Mesenchymal stem cell (in vitro differentiated cells and primary cell): ENCODE measurements at places on chromosomes 5 and 9.

- peak; percentile 68 for DNase-seq
These were observed 3.6 kb upstream of the NKX2-5 start for GRCh38 chr5:173238312-173239232.

GRCh38 chr9:124320062-124320973 is 62.6 kb downstream of the NEK6 start:
- DNase-seq: peak; percentile 64

GRCh38 chr9:83066771-83067170 is 3.8 kb upstream of the RASEF start:
- DNase-seq: peak; percentile 86

DNA sequence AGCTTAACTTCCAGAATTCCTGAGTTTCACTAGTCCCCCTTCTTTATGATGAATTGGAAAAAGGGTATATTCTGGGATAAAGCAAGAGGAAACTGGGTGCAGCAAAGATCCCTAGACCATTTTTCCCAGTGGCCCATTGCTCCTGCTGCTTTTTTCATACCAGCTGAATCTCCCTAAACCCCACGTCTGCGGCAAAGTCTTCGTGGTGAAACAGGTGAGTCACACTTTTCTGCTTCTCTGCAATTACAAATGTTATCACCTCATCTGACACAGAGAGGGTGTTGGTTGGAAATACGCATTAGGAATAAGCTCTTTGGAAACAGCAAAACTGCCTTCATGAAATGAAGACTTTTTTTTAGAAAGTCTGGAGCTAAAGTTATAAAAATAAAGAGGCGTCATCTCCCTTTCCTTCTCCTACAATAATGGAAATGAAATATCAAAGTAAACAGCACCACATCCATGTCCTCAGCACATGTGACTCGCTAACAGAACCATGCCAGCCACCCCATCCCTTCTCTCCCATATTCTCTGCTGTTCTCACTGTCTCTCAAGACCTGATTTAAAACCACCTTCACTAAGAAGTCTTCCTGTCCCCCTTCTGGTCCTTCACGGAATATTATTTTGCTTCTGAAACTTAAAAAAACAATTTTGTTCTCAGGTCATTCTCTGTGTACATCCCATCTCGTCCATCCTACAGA is 39.5 kb upstream of the GLRX start:
- DNase-seq: peak; percentile 86

DNA sequence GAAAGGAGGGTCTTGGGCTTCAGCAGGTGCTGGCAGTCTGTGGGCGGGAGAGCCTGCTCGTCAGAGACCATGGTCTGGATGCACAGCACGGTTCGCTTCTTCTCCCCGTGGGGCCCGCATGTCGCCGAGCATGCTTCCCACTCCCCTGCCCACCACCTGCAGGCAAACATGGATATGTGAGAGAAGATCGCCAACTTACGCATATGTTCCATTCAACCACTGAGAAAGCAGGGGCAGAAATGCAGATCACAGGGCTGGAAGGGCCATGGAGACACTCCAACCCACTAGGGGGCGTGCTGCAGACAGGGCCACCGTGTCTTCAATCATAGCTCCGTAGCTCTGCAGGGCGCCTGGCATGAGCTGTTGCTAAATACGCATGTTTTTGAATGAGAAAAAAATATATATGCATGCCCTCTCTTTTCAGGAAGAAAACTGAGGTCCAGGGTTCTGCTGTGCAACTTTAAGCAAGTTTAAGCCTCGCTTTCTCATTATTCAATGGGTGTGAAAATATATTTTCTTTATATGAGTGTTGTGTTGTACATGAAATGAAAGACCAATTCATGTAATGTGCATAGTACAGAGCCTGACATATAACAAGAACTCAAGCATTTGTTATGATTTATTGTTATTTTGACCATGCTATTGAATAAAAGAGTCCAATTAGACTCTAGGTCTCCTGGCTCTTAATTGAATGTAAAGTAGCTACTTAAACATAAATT is 148.0 kb downstream of the TARS1 start:
- DNase-seq: no peak

DNA sequence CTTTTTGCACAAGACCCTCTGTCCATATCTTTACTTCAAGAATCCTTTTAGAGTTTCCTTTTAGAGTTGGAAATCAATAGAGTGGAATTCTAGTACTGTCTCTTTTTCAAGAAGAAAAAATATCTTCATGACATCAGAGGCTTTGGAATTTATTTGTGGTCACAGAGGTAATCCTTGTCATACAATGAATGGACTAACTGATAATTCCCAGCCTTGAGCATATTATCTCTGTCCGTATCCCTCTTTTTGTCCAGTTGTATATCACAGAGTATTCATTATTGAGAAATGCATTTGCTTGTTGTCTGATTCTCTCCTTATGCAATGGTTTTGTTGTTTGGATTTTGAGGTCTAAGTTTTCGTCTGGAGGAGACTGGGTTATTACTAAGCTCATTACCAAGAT is 82.0 kb upstream of the HAPLN1 start:
- peak; percentile 49 for DNase-seq

GRCh38 chr5:110846398-110847001 is 107.7 kb downstream of the SLC25A46 start:
- no peak for DNase-seq

DNA sequence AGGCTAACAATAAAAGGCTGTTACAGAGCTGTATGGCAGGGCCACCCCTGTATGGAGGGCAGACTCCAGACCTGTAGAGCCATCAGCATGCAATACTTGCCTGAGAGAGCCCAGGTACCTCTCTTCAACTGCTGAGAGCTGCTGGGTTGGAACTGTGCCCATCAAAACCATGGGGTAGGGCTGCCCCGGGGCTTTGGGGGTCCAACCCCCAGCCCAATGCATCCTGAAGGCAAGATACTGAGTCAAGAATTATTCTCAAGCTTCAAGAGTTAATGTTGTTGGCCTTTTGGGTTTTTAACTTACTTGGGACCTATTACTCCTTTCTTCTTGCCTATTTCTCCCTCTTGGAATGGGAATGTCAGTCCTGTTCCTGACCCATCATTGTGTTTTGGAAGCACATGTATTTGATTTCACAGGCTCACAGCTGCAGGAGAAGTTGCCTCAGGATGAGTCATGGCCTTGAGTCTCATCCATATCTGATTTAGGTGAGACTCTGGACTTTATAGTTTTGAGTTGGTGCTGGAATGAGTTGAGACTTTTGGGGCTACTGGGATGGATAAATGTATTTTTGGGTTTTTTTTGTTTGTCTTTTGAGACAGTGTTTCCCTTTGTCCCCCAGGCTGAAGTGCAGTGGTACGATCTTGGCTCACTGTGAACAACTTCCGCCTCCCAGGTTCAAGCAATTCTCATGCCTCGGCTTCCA is 21.0 kb upstream of the CDK7 start:
- peak; percentile 17 for DNase-seq

DNA sequence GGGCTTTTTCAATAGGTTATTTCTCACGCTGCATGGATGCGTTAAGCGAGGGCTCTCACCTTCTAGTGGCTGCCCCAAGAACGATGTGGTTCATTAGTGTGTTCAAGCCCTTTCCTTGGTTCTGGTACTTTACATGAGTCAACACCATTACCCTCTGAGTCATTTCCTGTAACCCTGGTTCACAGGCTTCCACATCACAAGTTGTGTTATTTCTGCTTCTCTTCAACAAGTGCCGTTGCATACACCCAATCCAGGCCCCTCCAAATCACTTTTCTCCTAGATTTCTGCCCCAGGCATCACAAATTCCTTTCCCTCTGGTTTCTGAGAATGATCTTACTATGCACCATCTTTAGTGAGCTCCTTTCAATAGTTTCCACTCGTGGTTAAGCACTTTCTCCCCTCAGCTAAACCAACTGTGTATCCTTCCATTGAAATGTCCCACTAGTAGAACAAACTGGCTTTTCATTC is 69.5 kb upstream of the RAD23B start:
- DNase-seq: peak; percentile 98

- DNase-seq: no peak
These were observed 83.0 kb downstream of the APBA1 start for GRCh38 chr9:69589156-69589555.

DNA sequence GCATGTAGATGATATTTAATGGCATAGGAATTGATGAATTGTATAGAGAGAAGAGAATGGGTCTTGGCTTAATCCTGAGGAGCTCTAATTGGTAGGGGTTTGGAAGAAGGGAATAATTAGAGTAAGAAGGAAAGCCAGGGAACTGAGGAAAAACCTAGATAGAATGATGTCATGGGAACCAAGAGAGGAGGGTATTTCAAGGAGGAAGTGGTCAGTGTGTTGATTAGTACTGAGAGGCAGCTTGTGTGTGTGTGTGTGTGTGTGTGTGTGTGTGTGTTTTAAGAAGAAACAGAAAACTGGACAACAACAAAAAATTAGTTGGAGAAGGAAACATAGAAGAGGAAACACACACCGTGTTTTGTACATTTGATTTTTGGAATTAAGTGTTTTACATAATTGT is 42.8 kb downstream of the MAST4 start:
- peak; percentile 52 for DNase-seq

DNA sequence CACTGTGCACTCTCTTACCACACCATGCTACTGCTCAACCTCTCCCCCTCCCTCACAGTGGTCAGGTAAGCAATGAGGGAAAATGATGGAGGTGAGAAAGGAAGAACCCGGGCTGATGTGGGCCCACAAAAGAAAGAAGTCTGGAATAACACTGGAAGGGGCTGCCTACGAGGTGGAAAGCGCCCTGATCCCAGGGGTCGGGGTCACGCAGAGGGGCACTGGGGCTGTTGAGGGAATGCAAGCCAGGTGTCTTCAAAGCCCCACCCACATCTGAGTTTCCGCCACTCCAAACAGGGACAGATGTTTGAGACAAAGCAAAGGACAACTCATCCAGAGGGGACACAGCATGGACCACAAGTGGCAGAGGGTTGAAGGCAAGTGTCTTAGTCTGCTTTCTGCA is 4.2 kb downstream of the TNIP1 start:
- no peak for DNase-seq

- no peak for DNase-seq
These were observed 202.0 kb upstream of the CDH6 start for GRCh38 chr5:30991462-30991861.

- DNase-seq: no peak
These were observed 16.4 kb downstream of the RETREG1 start for GRCh38 chr5:16600397-16600796.

DNA sequence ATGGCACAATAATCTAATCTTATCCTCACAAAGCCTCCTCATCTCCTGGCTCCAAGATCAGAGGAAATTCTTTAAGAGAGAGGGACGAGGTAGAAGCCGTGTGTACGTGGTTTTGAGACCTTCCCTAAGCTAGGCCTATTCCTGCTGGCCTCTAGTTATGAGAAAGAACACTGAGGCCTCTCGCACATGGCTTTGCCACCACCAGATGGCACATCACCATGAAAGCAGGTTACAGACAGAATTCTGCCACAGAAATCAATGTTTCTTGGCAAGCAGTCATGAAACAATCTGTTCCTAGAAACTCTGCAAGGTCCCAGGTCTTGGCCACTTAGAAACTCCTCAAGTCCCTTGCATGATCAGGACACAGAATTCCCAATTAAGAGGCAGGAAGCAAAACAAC is 268.2 kb upstream of the TAS2R1 start:
- DNase-seq: peak; percentile 41

- DNase-seq: peak; percentile 6
These were observed 179.8 kb upstream of the EDIL3 start for GRCh38 chr5:84564321-84565075.

DNA sequence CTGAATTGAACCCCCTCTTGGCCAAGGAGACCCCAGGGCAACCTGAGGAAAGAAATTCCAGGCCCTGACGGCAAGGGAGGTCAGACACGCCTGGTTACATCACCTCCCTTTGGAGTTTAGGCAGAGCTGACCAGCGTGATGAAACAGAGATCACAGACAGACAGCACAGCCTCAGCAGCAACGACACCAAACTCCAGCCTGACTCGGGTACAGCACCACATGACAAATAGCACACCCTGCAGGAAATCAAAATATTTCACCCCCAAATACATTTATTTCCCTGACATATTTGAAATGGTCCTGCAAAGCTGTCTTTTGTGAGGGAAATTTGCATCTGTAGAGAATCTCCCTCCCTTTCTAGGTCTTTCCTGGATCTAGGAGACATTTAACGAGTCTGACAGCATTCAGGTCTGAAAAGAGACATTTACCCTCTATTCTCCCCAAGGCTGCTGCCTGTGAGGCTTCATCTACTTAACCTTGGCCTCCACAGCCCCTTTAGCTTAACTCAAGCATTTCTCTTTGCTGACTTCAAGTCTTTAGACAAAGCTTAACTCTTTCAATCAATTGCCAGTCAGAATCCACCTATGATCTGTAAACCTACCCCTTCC is 2.6 kb downstream of the QSOX2 start:
- no peak for DNase-seq

GRCh38 chr9:137753192-137753765 is 124.3 kb upstream of the CACNA1B start:
- no peak for DNase-seq

GRCh38 chr9:75033791-75034473 is 5.8 kb upstream of the CARNMT1 start:
- peak; percentile 39 for DNase-seq

DNA sequence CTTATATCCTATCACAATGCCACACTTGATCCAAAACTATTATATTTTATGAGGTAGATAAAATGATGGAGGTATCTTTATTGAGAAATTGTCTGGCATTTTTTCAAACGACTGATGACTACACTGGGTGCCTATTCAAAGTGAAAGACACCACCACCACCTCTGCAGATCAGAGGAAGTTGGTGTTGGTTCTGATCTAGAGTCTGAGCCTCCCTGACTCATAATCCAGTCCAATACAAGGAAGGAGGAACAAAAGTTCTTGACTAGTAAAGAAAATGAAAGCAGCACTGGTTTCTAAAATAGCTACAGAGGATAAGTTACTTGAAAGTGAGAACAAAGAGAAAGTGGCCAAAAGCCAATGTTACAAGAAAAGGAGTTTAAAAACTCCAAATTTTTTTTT is 139.9 kb downstream of the RFX3 start:
- no peak for DNase-seq

GRCh38 chr5:83701886-83702285 is 18.8 kb downstream of the HAPLN1 start:
- DNase-seq: no peak

DNA sequence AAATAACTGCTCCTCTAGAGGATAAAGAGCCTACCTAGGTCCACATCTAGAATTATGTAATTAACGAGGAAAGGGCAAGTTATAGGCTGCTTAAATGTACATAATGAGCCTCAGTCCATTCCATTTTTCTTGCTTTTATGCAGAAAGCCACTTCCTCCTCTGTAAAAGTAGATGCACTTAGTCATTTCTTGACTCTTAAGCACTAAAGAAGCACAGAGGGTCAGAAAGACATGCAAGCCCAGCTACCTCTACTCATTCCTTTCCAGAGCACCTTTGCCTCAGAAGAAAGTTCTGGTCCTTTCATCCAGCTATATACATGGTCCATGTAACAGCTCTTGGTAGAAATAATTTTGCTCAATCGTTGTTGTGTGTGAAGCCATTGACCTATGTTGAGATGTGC is 308.0 kb upstream of the NREP start:
- no peak for DNase-seq

DNA sequence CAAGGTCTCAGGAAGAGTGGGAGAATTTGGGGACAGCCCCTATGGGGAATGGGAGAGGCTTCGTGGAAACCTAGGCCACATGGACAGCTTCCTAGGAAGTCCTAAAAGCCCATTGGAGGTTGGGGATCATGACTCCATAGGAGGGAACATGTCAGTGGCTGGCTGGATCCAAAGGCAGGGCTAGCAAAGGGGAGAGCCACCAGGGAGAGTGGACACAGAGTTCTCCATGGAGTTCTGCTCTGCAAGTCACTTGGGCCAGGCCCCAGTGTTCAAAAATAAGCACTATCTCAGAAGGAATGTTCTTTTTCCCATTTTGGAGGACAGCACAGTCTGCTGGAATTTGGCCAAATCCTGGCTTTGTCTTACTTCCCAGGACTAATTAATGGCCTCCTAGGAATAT is 140.6 kb upstream of the RAD23B start:
- DNase-seq: no peak
